ENCODE measurements at places on chromosomes 5 and 9. TPM values are rescaled to one million over a fixed set of nuclear protein-coding genes. Genes with fewer than 3 reads are reported as not detected.
A peak's percentile ranks its signal among the peaks of the same experiment; 100 is the strongest.

DNA sequence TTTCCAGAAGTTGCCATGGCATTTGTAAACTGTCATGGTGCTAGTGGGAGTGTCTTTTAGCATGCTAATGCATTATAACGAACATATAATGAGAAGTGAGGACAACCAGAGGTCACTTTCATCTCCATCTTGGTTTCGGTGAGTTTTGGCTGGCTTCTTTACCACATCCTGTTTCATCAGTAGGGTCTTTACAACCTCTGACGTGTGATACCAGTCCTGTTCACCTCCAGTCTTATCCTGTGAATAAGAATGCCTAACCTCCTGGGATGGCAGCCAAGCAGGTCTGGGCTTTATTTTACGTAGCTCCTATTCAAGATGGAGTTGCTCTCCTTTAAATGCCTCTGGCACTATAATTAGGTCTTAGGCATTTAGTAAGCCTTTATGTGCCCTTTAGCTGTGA lies 20.4 kb upstream of the RFK start:
- DNase-seq = no peak

GRCh38 chr9:116323571-116323970 lies 170.0 kb downstream of the PAPPA start:
- DNase-seq = no peak

DNA sequence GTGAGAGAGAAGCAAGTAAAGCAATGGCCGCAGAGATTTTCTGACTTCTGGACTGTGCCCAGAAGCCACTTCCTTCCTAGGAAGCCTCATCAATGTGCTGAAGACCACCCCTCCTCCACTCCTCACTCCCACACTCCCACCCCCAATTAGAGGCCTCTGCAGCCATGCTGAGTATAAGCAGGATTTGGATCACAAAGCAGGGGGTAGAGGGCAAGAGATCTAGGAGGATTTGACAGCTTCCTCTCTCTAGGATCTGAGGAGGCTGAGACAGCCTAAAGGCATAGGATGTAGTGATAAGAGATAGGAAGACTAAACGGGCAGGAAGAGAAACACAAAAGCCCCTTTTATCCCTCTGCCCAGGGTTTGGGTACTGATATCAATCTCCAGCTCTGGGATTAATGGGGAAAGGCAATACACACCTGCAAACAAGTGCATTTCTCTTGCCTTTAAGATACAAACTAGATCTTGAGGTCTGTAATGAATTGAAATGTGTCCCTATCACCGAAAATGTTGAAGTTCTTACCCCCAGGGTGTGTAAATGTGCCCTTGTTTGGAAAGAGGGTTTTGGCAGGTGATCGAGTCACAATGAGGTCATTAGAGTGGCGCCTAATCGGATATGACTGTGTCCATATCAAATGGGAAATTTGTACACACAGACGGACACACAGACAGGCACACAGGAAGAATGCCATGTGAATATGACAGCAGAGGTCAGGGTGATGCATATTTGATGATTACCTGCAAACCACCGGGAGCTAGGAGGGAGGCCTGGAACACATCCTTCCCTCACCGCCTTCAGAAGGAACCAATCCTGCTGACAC lies 28.5 kb downstream of the KCNV2 start:
- no peak for DNase-seq

DNA sequence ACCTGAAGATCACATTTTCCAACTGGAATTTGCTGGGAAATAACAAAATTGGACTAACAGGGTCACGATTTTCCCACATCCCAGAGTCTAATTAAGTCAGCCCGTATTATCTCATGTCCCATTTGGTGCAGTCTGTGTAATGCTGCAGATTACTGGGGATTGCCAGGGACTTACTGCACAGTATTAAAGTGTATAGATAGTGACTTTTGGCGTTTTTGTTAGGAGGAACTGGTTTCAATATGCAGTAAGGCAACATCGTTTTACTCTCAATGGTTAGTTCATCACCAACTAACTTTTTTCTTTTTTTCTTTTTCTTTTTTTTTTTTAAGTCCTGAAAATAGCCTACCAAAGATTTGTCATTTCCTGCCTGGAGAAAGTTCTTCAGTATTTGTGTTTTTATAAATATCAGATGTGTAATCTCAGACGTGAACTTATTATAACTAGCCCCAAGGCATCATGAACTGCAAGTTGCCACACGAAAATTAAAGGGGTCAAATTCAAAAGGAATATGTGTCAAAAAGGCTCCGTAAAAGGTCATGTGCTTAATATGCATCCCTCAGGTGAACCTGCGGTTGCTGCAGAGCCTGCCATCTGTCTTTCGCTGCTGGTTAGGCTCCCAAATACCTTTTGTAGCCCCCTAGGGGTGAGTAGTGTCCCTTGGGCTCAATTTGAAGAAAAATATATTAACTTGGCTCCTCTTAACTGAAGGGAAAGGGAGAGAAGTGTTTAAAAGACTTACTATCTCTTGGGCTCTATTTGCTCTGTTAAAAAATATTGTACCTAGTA lies 176.7 kb upstream of the ADAMTSL1 start:
- DNase-seq = no peak

DNA sequence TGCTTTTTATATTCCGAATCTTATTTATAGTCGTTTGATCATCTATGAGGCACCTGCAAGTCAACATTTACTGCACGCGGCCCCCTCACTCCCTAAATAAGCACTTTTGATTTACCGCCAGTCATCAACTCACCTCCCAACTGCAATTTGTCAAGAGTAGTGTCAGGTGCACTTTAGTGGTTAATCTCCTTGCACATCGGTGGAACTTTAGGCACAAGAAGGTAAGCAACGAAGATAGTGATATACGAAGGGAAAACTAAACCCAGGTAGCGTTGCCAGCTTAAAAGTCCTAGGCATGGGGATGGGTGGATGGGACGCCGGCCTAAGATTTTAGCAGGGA lies 513 bp upstream of the RNF180 start:
- DNase-seq = no peak

DNA sequence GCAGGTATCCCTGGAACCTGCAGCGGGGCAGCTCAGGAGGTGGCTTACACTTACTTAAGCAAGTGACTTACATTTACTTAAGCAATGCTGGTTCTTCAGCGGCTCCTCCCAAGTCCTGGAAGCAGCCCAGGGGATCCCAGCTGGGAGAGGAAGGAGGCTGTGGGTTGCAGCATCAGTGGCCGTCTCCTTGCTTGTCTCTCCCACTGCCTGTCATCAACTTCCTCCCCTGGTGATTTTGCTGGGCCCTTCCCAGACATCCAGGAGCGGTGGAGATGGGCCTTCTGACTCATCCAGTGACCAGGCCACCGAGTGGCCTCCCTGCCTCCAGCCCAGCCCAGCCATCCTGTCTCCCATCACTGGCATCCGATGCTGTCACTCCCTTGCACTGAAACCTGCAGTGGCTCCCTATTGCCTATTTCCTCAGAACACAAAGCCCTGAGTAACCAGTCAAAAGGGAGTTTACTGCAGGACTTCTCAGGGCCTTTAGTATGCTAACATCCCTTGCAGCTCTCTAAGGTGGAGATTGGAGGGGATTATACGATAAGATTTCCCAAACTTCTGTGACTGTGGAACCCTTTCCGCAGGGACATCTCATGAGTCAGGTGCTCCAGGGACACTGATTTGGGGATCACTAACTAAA lies 155.9 kb upstream of the PHYKPL start:
- peak; percentile 66 for DNase-seq

- DNase-seq = no peak
Observed at GRCh38 chr5:35683466-35683865, 65.8 kb downstream of the SPEF2 start.

DNA sequence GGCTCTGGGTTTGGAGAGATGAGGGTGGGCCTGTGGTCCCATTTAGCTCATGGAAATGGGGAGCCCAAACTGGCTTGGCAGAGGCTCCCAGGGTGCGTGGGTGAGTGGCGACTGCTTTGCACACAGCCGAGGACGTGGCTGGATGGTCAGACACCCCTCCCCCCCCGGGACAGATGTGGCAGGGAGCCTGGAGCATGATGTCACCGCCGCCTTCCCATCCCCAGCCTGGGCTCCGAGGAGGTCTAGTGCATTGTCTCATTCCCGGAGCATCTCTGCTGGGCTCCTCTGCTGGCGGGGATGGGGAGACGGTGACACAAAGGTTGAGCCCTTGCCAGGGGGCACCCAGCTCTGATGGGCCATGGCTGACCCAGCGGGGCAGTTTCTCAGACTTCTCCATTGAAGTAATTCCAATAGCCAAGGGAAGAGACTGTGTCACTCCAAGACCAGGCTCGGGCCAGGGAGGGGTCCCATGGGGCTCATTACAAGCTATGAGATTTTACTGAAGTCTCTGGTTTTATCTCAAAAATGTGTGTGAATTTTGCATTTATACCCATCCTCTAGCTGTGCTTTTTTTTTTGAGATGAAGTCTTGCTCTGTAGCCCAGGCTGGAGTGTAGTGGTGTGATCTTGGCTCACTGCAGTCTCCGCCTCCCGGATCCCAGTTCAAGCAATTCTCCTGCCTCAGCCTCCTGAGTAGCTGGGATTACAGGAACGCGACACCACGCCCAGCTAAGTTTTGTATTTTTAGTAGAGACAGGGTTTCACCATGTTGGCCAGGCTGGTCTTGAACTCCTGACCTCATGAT lies 36.1 kb downstream of the HMCN2 start:
- DNase-seq = peak; percentile 82

GRCh38 chr5:72015103-72015548 lies 92.1 kb upstream of the MAP1B start:
- DNase-seq = peak; percentile 72

DNA sequence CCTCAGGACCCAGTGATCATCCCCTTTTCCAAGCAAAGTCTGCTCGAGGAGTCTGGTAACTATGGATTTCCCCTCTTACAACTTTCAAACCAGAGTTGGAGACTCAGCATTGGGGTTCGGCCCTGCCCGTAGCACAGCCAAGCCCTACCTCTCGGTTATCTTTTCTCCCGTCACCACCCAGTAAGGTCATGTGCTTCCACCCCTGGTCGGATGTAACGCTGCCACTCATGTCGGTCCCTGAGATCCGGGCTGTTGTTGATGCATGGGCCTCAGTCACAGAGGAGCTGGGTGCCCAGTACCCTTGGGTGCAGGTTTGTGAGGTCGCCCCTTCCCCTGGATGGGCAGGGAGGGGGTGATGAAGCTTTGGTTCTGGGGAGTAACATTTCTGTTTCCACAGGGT lies 1.2 kb downstream of the GALT start:
- no peak for DNase-seq

DNA sequence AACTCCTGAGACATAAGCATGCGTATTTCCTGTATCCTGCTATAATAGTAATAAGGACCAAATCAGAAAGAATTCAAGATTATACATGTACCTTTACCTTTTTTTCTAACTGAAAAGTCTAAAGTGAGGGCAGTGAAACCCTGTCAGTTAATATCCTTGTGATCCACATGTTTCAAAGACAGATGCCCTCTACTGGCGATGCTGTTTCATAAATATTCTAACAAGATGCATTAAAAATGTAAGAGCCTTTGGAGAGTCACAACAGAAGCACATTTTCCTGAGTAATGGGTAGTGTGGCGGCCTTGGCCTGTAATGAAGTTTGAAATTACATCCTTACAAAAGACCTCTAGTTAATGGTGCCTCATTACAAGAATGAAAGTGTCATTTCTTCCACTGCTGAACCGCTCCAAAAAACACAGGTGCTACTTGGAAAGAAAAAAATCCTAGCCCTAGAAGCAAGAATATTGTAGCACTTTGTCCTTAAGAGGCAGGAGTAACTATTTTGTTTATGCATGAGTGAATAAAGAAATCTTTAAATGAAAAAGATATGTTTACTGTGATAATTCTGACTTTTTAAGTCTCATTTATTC lies 232.6 kb downstream of the EPB41L4A start:
- no peak for DNase-seq

- no peak for DNase-seq
Observed at GRCh38 chr5:134430001-134430569, 18.4 kb upstream of the CDKN2AIPNL start.

GRCh38 chr5:165325221-165325620 lies 1819.8 kb downstream of the MAT2B start:
- no peak for DNase-seq

DNA sequence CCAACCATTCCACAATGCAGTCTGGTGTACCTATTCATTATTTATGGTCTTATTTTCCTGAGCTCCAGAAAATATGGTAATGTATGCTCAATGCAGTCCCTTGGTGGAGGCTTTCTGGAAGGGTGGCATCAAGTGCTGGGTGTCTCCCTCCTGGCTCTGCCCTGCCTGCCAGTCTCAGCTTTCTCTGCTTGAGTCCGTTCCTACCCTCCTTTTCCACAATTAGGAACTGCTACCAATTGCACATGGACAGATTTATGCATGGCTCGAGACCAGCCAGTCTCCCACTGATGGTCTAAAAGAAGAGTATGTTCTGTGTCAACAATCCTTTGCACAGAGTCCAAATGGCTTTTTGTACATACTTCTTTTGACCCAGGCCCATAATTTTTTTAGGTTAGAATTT lies 189.8 kb downstream of the TLE1 start:
- no peak for DNase-seq

- DNase-seq = no peak
Observed at GRCh38 chr9:128627906-128628305, 28.7 kb downstream of the DYNC2I2 start.

DNA sequence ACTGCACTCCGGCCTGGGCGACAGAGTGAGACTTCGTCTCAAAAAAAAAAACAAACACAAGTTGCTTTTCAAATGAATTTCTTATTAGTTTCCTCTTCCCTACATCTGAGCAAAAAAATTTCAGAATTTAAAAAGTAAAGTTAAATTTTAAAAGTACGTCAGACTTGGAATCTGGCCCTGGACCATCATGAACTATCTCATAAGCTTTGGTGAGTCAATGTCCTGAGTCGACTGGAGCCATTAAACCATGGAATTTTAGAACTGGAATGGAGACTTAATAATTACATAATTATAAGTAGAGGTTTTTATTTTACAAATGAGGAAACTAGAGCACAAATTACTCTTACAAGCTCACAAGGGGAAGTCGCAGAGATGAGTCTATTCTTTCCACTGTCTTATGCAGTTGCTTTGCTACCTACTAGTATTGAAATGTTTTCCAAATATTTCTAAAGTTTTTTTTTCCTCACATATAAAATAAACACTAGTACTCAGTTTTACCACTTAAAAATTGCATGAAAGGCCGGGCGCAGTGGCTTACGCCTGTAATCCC lies 98.0 kb upstream of the ZNF608 start:
- no peak for DNase-seq

Gene SLC34A1
- total RNA-seq = not detected

Gene PCDHGC3
- 39.1 TPM for total RNA-seq

Gene ZCCHC10
- 14.9 TPM for total RNA-seq

Gene SDHA
- total RNA-seq = 449 TPM

Gene MLANA
- total RNA-seq = not detected

Gene CEP120
- 10.3 TPM for total RNA-seq

Gene BTNL9
- 34.1 TPM for total RNA-seq

Gene KCNV2
- not detected for total RNA-seq

Gene STK32A
- total RNA-seq = 0.68 TPM
